NCI-H446 (cell line): ENCODE measurements at places on chromosomes 2 and 18.

DNA sequence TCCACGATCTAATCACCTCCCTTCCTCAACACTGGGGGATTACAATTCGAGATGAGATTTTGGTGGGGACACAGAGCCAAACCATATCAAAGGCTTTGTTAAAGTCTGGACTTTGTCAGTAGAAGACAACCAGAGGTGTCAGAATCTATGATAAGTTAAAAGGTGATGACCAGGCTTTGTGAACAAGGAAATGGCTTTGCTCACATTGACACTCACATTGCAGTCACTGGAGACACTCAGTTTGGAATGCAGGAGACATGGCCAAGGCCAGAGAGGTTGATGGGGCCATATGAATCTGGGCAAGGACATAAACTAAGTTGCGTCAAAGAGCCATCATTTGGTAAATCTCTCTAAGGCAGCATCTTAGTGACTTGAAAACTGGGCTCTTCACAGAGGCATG, 678.2 kb upstream of the FSHR start:
- no peak for DNase-seq

GRCh38 chr2:24920809-24921441, 888 bp upstream of the ADCY3 start:
- peak; percentile 21 for DNase-seq

- DNase-seq: no peak
These were observed 287.6 kb downstream of the SETBP1 start for GRCh38 chr18:44968336-44968735.

- no peak for DNase-seq
These were observed 260.4 kb upstream of the SIX3 start for GRCh38 chr2:44680983-44681531.

- DNase-seq: no peak
These were observed 80.1 kb upstream of the GLS start for GRCh38 chr2:190800528-190800927.

- DNase-seq: no peak
These were observed 859 bp upstream of the INO80D start for GRCh38 chr2:206086716-206087350.

DNA sequence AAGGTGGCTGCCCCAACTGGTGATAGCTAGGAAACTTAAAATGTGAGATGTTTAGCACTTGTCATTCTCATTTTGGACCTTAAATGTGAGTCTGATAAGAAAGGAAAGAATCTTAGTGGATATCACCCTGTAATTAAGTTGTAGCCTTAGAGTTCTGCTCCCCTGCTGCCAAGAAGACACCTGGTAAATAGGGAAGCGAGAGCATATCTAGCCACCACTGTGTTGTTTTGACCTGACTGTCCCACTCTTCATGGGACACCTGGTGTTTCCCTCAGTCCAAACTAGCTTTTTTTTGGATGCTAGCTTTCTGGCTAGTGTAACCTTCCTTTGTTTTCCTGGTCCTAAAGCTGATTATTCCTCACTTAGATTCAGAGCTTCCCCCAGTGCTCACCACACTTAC, 357.6 kb downstream of the RAD51AP2 start:
- no peak for DNase-seq

DNA sequence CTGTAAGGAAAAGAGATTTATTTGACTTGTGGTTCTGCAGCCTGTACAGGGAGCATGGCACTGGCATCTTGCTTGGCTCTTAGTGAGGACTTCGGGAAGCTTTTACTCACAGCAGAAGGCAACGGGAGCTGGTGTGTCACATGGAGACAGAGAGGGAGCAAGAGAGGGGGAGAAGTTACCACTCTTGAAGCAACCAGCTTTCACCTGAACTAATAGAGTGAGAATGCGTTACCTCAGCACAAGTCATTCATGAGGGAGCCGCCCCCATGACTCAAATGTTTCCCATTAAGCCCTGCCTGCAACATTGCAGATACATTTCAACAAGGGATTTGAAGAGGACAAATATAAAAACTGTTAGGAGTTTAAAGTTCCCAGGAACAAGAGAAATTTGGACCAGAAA, 190.0 kb downstream of the CYRIA start:
- DNase-seq: no peak

GRCh38 chr2:28348149-28348567, 44.5 kb upstream of the FOSL2 start:
- DNase-seq: no peak

- DNase-seq: no peak
These were observed 112.5 kb downstream of the AP1S3 start for GRCh38 chr2:223724861-223725260.

DNA sequence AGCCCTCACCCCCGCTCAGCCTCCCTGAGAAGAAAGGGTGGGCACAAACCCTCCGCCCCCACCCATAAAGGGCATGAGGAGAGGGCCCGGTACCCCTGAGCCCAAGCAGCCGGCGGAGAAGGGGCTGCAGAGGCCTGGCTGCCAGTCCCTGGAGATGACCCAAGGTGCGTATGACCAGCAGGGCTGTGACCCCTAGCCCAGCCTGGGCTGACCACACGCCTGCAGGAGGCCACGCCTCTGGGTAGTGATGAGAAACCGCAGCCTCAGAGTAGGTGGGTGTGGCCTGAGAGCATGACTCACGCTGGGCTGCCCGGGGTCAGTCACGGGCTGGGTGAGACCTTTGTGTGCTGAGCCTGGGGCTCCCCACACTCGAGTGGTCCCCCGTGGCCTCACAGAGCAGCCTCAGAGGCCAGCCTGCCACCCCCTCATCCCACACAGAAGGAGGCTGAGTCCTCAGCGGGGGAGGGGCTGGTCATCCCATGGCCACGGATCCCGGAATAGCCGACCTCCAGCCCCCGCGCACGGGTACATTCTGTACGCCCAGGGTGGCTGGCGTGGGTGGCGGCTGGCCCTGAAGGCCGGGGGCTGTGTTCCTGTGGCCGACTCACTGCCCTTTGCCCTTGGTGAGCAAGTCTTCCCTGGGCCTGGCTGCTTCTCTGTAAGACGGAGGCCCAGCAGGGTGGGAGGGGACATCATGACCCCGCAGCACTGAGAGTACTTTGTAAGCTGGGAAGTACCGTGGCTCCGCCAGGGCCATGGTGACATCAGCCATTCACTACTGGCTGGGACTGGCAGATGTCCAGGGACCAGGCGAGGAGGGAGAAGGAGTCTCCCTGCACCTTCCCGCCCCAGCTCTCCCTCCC, 110.8 kb upstream of the OTOS start:
- no peak for DNase-seq

DNA sequence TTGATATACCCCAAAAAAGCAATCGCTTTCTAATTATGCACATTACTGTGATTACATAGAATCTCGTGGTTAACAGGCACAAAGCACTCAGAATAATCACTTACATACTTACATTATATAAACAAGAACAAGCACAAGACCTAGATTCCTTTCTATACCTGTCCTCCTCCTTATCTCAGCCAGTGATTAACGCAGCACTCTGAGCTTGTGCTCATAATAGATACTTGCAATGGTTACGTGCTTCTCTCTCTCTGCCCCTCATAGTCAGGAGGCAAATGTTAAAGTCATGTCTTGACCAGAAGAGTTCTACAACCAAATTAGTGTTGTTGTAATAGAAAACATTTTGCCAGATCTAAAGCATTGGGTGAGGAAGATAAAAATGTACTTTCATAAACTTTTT, 342.2 kb upstream of the PKDCC start:
- DNase-seq: no peak

DNA sequence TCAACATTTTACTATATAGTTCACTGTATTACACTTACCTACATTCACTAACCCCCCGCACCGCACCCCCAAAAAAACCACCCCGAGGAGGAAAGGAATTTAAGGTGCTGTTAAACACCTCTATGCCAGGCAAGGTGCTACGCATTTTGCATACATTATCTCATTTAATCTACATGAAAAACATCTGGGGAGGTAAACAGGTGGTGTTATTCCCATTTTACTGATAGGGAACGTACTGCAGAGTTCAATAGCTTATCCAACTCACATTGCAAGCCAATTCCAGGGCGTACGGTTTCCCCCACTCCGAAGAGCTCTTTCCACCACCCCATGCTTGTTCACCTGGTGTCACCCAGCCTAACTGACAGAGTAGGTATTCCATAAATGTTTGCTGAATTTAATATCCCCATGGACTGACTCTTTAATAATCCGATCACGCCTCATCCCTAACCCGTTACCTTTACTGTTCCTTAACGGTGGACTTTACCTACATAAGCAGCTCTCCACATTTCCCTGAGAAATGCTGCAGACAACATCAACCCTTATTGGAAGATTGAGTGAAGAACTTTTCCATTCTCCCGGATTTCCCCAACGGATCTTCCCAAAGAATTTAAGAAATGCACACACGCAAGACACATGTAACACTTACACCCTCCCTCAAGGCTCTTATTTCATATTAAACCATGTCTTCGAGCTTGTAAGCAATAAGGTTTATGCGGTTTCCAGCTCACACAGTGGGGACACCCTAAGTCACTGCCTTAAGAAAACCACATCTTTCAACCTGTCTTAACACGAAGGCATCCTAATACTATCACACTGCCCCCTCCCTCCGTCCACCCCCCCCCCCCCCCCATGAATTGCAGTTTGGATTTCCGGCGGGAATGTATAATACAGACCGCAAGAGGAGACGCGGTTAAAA, 1.2 kb downstream of the RAPH1 start:
- no peak for DNase-seq
